Immature natural killer cell (primary cell): ENCODE measurements at places on chromosomes 5 and 9. TPM values are rescaled to one million over a fixed set of nuclear protein-coding genes. Genes with fewer than 3 reads are reported as not detected.

DNA sequence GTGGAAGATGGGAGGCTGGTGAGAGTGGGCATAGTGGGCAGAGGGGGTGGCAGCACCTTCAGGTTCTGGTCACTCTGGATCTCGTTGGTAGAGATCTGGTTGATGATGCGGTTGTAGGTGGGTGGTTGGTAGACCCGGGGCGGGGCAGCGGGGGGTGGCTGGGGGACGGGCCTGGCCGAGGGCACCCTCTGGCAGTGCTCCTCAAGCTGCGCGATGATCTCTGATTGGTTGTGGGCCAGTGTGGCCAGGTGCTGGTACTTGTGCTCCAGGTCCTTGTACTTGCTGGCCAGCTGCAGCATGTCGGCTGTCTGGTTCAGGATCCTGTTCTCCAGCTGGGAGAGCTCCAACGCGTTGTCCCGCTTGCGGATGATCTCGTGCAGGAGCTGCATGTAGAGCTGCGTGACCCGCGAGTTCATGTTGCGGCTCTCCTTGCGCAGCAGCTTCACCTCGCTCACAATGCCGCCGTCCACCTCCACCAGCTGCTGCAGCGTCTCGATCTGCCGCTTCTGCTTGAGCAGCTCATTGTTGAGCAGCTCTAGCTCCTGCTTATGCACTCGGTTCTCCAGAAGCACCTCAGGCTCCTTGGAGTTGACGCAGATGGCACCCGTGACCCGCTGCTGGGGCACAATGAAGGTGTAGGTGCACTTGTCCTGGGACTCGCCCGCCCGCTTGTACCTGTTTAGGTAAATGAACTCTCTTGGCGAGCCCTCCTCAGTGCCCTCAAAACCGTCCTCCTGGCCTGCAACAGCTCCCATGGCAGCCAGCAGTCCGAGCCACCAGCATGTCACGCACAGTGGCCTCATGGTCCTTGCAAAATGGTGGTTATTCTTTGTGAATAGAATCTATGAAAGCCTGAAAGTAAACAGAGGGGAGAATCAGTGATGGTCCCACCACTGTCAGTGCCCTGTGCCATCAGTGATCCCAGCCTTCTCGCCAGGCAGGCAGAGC lies 14.2 kb downstream of the ANGPTL2 start:
- peaks cover 2% of the 10 kb centered on the region for H3K27me3 ChIP-seq
- H3K27ac ChIP-seq, result no peak overlapping the region
- H3K4me1 ChIP-seq, result no peaks in the 10 kb centered on the region
- no peaks in the 10 kb centered on the region for H3K36me3 ChIP-seq
- H3K4me3 ChIP-seq, result no peak overlapping the region

DNA sequence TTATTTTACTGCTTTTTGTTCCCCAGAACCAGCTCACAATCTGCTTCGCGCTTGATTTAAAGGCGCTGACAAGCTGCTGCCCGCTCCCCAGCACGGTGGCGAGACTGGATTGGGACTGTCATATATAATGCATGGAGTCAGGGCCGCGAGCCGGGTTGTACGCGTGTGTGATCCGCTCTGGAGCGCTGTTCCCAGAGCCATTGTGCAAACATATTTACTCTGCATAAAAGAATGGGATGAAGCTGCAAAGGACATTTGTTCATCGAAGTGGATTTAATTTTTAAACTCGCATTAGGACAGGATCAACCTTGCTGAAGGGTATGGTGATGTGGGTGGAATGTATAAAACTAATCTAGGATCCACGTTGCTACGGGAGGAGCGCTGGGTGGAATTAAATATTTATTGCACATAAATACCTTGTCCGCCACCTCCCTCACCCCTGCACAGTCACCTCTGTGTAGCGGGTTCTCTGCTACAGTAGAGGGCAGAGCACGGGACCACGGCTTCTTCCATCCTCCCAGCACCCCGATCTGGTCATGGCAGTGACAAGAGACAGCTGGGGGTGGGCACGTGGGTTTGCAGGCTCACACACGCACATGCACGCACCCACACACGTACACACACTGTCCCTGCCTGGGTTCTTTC lies 18.1 kb upstream of the FCN1 start:
- H3K4me1 ChIP-seq, result no peaks in the 10 kb centered on the region
- no peak for DNase-seq
- no peaks in the 10 kb centered on the region for H3K36me3 ChIP-seq
- no peak overlapping the region for H3K27ac ChIP-seq

DNA sequence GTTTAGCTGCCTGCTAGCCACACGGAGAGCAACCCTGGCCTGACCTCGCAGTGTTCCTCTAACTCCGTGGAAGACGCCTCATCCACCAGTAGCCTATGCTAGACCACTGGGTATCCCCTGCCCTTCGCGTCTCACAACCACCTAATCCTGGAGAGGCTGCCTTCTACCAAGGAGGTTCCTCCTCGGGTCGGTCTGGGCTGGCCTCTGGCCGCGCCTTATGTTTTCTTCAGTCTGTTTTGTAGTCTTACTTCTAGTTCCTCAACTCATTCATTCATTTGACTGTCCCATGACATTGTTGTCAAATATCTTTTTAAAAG lies 1.6 kb upstream of the TPM2 start:
- peaks cover 2% of the 10 kb centered on the region for H3K36me3 ChIP-seq
- no peak for DNase-seq
- H3K27ac ChIP-seq, result peak overlapping the region; percentile 89
- H3K27me3 ChIP-seq, result peaks cover 4% of the 10 kb centered on the region

- DNase-seq, result no peak
- H3K27ac ChIP-seq, result no peak overlapping the region
- H3K27me3 ChIP-seq, result peaks cover 8% of the 10 kb centered on the region
Observed at GRCh38 chr5:173496883-173497255, 119.6 kb downstream of the BOD1 start.

- H3K4me1 ChIP-seq, result no peaks in the 10 kb centered on the region
- H3K4me3 ChIP-seq, result no peak overlapping the region
- no peak for DNase-seq
- no peak overlapping the region for H3K27ac ChIP-seq
Observed at GRCh38 chr5:169350016-169350415, 49.1 kb upstream of the SLIT3 start.

Gene TMED7
- 35.5 TPM for polyA plus RNA-seq

- peaks cover 31% of the 10 kb centered on the region for H3K4me1 ChIP-seq
- H3K27ac ChIP-seq, result no peak overlapping the region
- DNase-seq, result no peak
- H3K4me3 ChIP-seq, result no peak overlapping the region
Observed at GRCh38 chr9:4796988-4797853, 4.5 kb downstream of the RCL1 start.

GRCh38 chr9:127968700-127969383 lies 11.9 kb downstream of the EEIG1 start:
- no peak overlapping the region for H3K27ac ChIP-seq
- H3K27me3 ChIP-seq, result peaks cover 5% of the 10 kb centered on the region
- no peak overlapping the region for H3K4me3 ChIP-seq
- no peaks in the 10 kb centered on the region for H3K36me3 ChIP-seq
- peaks cover 32% of the 10 kb centered on the region for H3K4me1 ChIP-seq

- H3K36me3 ChIP-seq, result no peaks in the 10 kb centered on the region
- H3K27me3 ChIP-seq, result no peaks in the 10 kb centered on the region
- no peak for DNase-seq
- no peak overlapping the region for H3K4me3 ChIP-seq
Observed at GRCh38 chr5:128413356-128413755, 124.7 kb downstream of the FBN2 start.

Gene PCDHB6
- polyA plus RNA-seq, result not detected

Gene AGXT2
- not detected for polyA plus RNA-seq

- no peaks in the 10 kb centered on the region for H3K27me3 ChIP-seq
- DNase-seq, result no peak
- H3K4me1 ChIP-seq, result no peaks in the 10 kb centered on the region
Observed at GRCh38 chr5:14347522-14347921, 204.4 kb downstream of the TRIO start.

GRCh38 chr5:173108914-173109313 lies 35.4 kb upstream of the BNIP1 start:
- H3K4me3 ChIP-seq, result no peak overlapping the region
- peaks cover 37% of the 10 kb centered on the region for H3K36me3 ChIP-seq
- no peak for DNase-seq

Gene ZNF658
- not detected for polyA plus RNA-seq

Gene CDX1
- polyA plus RNA-seq, result not detected

DNA sequence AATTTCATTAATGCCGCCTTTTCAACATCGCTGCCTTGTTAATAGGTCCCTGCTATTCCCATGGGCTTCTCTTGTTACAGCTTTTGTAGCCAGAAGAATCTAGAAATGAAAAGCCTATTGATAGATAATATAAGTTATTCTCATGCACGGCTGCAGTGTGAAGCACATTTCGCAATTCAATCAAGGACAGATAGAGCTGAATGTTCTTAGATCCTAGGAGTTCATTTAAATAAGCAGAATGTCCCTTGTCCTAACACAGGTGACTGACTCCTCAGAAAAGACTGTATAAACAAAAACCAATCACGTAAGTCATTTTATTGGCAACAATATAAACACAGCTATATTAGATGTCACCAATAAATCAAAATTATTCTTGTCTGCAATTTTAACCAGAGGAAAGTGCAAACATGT lies 9.4 kb downstream of the GLIS3 start:
- H3K4me1 ChIP-seq, result no peaks in the 10 kb centered on the region
- no peak overlapping the region for H3K27ac ChIP-seq
- peaks cover 11% of the 10 kb centered on the region for H3K27me3 ChIP-seq
- H3K36me3 ChIP-seq, result no peaks in the 10 kb centered on the region
- no peak for DNase-seq
